EL (cell line): ENCODE measurements at places on chromosomes 4 and X.

GRCh38 chr4:140924761-140925392 lies 168.7 kb upstream of the TBC1D9 start:
- DNase-seq = no peak

- DNase-seq = peak; percentile 32
Measured at GRCh38 chr4:15162465-15163283, 160.4 kb downstream of the CPEB2 start.

GRCh38 chr4:18039113-18039512 lies 17.6 kb upstream of the LCORL start:
- DNase-seq = no peak

GRCh38 chr4:167109859-167110258 lies 124.4 kb downstream of the SPOCK3 start:
- DNase-seq = no peak

- DNase-seq = no peak
Measured at GRCh38 chr4:149056615-149057014, 614.4 kb upstream of the NR3C2 start.

- peak; percentile 31 for DNase-seq
Measured at GRCh38 chr4:187380181-187380581, 615.4 kb upstream of the ZFP42 start.

- DNase-seq = no peak
Measured at GRCh38 chr4:82599336-82599735, 37.5 kb upstream of the TMEM150C start.

GRCh38 chr4:114922592-114922933 lies 190.9 kb downstream of the NDST4 start:
- DNase-seq = no peak

GRCh38 chr4:132108784-132109183 lies 1040.3 kb upstream of the PCDH10 start:
- DNase-seq = peak; percentile 16

DNA sequence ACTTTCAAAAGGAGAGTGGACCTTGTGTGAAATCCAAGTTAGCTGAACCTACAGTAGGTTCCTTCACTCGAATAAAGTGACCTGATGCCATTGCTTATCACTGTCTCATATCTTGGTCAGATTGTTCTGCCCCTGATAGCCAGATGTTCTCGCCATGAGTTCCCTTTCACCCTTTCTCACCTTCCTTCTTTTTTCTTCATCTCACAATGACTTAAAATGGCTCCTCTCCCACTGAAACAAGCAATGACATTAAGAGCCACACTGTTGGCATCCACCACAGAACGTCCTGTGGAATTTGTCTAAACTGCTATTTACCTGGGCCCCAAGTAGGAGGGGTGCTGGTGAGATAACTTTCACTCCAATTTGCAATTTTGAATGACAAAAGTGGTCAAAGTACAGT lies 227.6 kb upstream of the PPP1R2C start:
- DNase-seq = no peak

GRCh38 chr4:63831590-63832155 lies 577.6 kb downstream of the TECRL start:
- no peak for DNase-seq

- DNase-seq = no peak
Measured at GRCh38 chr4:99893029-99893428, 1.2 kb downstream of the LAMTOR3 start.

DNA sequence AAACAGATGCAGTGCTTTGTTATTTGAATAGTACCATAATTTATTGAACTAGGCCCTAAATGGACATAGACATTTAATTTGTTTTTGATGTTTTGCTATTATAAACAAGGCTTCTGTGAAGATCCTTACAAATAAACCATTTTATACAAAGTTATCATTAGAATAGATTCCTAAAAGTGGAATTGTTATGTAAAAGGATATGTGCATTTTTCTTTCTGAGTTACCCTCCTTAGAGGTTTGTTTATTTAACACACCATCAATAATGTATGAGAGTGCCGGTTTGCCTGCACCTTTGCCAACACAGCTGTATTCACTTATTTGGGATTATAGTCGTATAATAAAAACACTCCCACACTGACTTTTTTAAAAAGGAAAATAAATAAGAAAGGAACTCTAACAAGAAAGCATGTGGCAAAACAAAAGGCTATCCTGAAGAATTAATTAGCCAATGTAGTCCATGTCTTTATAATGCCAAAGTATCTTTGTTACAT lies 84.8 kb downstream of the PAK3 start:
- DNase-seq = no peak

DNA sequence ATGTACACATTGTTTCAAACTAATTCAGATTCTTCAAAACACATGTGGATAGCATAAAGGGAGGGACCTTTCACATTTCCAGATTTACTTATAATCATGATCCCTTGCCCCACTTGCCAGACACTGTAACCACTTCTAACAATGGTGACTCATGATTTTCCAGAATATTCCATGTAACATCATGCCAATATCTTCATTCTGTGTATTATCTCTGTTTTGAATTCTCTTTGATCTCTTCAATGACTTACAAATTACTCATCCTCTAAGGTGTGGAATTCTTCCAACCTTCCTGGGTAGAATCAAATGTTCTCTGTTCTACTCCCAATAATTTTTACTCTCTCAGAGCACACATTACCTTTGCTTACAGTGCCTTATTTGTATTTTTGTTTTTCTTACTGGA lies 517.1 kb downstream of the PCDH7 start:
- DNase-seq = no peak

- DNase-seq = peak; percentile 46
Measured at GRCh38 chr4:125433453-125433852, 118.7 kb downstream of the FAT4 start.

DNA sequence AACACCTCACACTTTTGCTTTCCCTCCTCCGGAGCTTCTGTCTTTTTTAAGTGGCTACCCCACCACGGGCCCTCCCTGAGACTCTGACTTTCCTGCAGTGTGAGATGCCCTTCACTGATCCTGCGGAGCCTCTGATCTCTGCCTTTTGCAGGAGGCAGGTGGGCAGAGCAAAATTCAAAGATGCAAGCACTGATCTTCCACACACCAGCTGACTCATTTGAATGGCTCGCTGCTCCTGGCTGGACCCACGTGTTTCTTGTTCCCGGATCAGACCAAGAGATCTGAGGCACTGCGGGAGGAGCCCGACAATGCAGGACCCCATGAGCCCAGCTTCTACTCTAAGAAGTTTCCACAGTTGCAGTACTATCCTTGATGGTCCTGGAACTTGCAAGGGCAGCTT lies 1607.9 kb upstream of the TENM3 start:
- no peak for DNase-seq

GRCh38 chr4:154455111-154455510 lies 36.5 kb downstream of the DCHS2 start:
- no peak for DNase-seq

- DNase-seq = no peak
Measured at GRCh38 chr4:3834186-3834662, 68.0 kb downstream of the ADRA2C start.

DNA sequence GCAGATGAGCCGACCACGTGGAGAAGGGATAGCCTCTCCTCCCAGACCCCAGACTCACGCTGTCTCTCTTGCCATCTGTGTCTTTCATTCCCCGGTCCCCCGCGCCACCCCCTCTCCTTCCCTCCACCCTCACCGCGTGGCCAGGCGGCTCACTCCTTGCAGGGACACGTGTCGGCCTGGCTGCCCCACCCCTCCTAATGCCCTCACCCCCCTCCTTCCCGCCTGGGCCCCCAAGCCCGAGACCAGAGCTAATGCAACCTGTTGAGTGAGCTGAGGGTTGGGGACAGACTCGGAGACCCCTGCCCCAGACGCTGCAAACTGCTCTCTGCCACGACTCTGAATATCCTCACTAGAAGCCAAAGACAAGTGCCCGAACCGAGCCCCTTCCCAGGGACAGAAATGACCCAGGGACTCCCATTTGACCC lies 1.8 kb downstream of the SLC38A5 start:
- DNase-seq = no peak

DNA sequence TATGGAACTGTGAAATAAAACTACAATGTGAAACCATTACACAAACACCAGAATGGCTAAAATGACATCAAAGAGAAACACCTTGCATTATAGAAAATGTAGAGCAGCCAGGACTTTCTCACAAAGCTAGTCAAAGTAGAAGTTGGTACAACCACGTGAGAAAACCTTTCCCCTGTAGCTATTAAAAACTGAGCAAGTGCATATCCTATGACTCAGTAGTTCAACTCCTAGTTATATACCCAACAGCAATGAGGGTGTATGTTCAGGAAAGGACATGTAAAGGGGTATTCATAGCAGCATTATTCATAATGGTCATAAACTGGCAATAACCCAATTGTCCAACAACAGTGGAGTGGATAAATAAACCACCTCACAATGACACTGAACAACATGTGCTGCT lies 177.5 kb upstream of the NUDT10 start:
- DNase-seq = no peak

DNA sequence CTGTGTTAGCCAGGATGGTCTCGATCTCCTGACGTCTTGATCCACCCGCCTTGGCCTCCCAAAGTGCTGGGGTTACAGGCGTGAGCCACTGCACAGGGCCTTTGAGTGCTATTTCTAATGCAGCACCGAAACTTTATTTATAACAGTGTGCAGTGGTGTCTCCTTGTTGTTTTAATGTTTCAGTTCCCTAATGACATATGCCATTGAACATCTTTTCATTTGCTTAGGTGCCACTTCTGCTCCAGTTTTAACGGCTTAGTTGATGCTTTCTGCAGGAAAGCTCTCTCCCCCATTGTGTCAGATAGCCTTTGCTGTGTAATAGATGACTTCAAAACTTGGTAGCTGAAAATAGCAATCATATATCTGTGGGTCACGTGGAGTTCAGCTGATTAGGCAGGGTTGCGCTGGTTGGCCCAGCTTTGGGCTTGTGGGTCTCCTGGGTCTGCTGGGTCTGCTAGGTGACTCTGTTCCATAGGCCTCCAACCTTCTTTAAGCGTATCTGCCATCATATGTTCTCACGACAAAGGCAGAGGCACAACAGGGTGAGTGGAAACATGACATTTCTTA lies 76.4 kb upstream of the SHISA3 start:
- no peak for DNase-seq

- DNase-seq = peak; percentile 69
Measured at GRCh38 chr4:121706595-121707021, 9.8 kb upstream of the ANXA5 start.

DNA sequence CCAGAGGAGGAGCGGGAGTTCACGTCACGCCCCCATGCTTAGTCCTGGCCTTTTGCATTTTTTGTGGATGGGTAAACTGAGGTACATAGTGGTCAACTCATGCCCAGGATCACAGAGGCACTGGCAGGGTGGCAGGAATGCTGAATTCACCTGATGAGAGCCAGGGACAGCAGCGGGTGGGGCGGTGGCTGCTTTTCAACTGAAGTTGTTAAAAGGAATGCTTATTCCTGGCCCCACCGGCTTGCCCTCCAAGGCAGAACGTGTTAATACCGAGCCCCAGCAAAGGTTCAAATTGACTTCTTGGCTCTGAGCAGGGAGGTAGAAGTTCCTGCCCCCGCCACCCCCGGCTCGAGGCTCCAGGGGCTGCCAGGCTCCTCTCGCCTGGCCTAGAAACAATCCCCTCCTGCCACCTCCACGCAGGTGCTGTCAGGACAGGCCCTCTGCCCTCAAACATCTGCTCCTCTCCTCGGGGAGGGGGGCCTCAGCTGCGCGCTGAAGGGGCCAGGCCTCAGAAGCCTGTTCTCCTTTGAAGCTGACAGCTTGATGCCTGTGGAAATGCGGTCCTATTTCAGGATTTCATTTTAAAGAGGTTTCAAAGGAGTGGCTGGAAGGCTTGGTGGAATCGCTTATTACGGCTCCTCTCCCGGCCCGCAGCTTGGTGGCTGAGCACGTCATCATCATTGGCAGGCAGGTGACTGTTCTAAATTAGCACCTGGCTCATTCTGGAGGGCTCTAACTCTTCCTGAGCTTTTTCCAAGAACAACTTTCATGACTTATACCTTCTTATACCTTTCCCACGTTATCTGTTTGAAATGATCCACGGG lies 93.0 kb downstream of the PHKA2 start:
- DNase-seq = no peak
